ENCODE measurements at places on chromosomes 1 and 21.

DNA sequence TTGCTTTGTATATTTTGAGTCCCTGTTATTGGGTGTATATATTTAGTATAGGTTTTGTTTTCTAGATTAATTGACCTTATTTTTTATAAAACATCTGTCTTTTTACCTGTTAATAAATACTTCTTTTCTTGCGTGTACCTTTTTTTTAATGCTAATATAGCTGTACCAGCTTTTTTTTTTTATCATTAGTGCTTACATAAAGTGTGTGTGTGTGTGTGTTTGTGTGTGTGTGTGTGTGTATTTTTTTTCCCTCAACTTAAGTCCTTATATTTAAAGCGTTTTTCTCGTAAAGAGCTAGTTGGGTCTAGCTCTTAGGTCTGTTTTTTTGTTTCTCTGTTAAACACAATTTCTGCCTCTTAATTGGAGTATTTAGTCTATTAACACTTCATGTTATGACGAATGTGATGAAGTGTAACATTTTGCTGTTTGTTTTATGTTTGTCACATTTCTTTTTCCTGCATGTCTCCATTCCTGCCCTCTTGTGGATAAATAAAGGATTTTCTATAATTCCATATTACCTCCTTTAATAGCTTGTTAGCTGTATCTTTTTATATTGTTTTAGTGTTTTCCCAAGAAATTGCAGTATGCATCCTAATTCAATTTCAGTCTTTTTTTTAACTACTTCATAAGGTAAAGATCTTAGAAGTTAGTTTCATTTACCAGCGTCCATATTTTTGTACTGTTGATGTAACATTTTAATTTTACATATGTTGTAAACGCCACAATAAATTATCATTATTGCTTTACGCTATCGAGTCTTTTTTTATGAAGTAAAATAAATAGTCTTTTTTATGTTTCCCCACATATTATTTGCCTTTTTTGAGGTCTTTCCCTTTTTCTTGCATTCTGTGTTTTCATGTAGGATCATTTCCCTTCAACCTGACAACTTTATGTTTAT is 4.3 kb downstream of the PRMT2 start:
- DNase-seq = peak; percentile 73

DNA sequence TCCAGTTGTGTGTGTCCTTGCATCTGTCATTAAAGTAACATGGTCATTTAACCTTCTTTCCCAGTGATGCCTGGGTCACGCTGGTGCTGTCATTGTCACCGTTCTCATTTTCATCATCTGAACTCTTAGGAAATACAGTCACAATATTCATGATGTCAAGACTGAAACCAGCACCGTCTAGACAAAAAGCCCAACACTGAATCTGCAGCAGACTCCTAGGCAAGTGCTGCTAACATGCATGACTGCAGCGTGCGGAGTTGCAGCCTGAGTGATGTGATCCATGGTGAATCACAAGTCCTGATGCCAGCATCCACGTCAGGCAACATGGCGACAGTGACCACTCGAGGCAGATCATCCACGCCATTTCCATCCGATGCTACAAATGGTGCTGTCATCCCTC is 37.6 kb downstream of the MRPL37 start:
- no peak for DNase-seq

- no peak for DNase-seq
Observed at GRCh38 chr1:17235135-17235885, 13.6 kb upstream of the PADI3 start.

- no peak for DNase-seq
Observed at GRCh38 chr1:230730977-230731376, 16.2 kb upstream of the CAPN9 start.

DNA sequence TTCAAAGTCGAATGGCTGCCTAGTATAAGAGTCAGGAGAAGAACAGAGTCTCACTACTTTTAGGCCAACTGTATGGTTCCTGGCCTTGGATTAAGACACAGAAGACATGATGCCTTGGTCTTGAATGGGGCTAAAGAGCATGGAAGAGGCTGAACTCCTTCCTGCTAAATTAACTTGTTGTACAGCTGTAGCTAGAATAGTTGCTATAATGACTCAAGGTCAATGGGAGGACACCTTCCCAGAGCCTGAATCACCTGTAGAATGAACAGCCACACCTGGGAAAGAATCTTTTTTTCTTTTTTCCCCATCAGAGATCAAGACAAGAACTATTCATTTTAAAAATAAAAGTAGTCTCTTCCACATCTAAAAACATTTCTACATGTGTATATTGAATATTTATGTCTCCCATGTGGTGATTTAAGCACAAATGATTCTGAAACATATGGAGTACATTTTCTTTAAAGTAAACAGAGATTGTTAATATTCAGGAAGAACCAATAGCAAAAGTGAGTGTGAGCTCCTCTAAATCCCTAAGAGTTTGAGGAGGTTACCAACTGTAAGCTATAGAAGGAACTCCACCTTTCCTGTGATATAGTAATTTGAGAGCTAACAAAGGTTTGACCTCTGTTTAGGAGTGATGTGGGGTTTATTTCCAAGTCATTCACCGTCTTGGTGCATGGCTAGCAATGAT is 191.3 kb downstream of the TGFB2 start:
- DNase-seq = no peak

DNA sequence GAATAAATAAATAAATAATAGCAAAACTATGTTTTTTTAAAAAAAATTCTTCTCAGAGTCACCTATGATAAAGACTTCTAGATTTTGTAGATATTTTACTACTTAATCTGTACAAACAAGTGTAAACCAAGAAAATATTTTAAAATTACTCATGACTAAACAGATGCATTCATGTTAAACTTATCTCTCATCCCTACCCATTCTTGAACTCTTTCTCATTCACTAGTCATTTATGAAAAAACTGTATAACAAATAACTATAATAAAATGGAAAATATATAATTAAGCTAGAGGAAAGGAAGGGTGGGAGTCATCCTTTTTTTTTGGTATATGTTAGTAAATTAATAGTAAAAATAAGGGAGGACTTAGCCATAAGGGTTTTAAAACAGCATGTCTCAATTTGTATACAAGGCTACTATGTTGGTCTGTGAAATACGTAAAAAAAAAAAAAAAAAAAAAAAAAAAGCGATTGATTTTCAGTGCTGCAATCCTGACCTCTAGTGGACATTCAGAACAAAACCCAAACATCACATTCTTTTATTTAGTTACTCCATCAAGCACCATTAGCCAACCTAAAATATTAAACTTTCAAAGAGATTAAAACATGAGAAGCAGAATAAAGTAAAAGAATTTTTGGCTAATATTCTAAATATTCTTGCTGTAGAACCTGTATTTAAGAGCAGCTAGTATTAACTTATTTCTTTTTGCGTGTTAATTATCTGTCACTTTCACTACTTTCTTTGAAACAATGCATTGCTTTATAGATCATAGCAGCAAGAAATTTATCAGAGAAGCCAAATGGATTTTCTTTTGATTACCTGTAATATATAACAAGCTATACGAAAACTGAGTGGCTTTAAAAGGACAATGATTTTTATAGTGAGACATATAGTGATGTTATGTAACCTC is 255.8 kb upstream of the CACYBP start:
- peak; percentile 71 for DNase-seq

DNA sequence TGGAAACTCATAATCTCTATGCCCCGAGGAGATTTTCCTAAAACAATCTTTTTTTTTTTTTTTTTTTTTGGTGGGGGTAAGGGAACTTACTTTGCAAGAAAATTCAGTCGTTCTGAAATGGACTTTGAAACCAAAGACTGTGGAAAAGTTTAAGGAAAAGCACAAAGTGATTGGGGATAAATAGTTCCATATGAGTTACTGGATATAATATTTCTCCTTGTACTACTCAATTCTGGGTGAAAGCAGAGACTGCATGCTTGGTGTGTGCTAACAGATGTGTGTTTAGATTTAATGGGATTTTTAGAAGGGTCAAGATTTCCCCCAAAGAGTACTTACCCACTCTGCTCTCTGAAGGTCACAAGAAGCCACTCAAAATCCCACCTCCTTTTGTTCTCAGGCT is 204.9 kb upstream of the USP24 start:
- DNase-seq = no peak

All from pons (tissue), 1 donor.